ENCODE measurements at places on chromosomes 1 and 21.
A peak's percentile ranks its signal among the peaks of the same experiment; 100 is the strongest.

DNA sequence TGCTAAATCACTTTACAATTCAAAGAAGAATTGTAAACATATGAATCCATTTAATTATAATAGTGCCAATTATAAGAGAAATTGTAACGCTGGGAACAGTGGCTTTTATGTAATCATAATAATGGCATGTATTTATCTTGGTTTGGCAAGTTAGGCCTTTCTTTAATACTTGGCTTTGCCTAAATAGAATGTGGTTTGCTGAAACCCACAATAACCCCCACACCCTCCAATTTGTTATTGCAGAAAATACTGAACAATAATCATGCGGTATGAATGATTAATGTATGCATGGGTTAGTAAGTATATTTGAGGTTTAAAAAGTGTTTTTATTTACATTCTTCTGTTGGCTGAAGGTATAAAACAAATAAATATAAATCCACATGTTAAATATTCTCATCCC lies 138.2 kb downstream of the NFIA start:
- DNase-seq: peak; percentile 30

DNA sequence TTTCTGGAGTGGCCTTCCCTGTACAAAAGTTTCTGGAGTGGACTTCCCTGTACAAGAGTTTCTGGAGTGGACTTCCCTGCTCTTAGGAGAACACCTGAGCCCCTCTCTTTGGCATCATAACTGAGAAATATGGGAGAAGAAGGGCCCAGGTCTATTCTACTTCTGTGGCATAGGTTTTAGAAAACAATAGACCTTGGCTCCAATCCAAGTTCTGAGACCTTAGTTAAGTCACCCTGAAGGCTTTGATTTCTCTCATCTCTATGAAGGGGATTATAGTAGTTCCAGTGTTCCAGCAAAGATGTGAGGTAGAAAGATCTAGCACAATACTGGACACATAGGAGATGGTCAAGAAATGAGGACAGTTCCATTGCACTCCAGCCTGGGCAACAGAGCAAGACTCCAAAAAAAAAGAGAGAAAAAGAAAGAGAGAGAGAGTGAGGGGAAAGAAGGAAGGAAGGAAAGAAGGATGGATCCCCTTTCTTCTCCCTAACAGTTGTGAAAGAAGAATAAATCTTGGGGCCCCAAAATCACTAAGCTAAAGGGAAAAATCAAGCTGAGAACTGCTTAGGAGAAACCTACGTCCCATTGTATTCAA lies 13.3 kb upstream of the EIF4G3 start:
- no peak for DNase-seq

GRCh38 chr1:205567716-205568115 lies 63.2 kb downstream of the CDK18 start:
- DNase-seq: no peak

DNA sequence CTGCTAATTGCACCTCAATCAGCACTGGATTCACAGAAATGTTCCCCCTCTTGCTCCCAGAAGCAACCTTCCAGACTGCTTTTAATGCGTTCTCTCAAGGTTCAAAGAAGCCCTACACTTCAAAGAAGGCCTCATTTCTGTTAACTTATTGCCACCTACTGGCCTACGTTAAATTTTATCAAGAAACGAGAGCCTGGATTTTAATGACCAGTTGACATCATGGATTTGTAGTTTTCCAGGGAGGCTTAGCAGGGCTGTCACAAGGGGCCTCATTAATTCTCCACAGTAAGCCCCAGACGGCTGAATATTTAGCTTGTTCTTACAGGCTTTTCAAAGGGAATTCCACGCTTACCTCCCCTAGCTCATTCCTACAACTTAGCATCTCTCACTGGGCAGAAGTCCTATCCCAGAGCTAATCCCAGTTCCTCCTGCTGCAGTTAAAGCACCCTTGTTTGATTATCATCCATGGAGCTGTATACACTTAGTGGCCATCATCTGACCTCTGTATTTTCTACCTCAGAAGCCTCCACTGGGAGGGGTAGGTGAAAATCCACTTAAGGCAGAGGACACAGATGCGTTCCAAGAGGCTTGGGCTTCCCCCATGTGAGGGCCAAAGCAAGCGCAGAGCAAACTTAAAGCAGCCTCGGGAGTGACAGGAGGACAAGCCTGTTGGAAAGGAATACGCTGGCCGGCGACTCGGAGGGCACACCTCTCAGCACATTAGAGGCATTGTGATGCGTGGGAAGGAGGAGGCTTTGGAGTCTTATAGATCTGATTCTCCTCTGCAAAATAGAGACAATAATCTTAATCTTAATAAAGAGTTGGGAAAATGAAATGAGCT lies 32.2 kb upstream of the CYP4X1 start:
- DNase-seq: peak; percentile 16

DNA sequence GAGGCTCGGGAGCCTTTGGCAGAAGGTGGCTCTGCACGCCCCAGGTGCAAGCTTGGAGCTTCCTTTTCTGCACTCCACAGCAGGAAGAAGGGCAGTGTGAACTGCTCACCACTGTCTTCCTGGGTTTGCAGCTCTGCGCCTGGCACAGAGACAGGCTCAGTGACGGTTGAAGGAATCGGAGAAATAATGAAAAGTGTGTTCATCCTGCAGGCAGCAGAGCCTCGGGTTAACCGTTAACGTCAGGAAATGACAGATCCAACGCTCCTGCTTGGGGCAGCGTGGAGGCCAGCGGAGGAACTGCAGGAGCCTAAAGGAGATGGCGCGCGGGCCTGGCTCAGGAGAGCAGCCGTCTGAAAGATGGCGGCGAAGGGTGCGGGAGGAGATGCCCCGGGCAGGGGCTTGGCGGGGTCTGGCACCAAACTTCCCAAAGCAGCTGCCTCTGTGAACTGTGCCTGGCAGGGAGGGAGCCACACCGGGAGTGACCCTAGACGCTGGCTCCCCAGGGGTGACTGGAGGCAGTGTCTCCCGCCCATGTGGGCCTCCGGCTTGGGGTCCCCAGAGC lies 10.9 kb upstream of the SAMD11 start:
- no peak for DNase-seq

DNA sequence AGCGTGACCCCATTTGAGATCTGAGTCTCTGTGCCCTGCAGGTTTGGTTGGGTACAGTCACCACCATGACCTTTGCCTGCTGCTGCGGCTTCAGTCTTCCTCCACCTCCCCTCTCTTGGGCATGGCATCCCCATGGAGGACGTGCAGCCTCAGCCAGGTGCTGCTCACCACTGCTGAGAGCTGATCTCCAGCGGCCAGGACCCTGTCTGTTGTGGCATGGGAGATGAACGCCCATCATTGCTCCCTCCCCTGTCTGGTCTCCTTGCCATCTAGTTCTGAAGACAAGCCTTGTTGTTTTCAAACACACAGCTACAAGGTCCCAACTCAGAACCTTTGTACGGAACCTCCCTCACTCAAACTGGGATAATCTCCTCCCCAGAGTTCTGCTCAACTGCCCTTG lies 19.2 kb upstream of the PKP1 start:
- no peak for DNase-seq

All from NCI-H2081 (cell line).